ENCODE measurements at places on chromosomes 2 and 18.

DNA sequence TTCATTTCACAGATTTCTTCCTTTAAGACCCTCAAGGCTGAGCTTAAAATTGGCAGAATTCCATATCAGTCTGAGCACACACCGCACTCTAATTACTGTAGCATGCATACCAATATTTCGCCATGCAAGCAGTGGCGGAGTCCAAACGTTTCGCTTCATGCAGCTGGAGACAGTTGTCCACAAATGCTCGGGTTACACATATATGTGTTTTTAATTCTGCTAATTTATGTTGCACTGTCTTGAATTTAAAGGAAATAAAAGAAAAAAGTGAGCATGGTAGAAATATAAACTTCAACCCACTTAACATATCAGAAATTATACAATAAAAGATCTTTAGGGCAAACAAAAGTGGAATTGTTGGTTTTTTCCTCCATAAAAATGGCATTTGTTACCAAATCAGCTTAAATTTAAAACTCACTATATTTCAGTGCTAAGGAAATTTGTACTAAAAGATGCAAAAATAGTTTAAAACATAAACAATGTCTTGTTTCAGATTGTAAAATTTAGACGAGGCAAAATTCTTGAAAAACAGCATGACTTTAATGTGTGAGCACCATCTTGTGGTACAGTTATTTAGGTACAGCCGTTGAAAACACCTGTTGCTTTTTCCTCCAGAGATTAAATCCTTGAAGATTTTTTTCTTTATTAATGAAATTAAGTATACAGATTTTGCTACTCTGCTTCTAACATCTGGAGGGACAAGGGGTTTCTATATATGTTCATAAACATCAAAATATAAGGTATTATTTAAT, 24.1 kb upstream of the KANSL1L start:
- DNase-seq = peak; percentile 62

GRCh38 chr2:149587950-149588487, 444 bp upstream of the MMADHC start:
- no peak for DNase-seq

GRCh38 chr2:229539628-229540027, 174.7 kb downstream of the DNER start:
- DNase-seq = no peak

DNA sequence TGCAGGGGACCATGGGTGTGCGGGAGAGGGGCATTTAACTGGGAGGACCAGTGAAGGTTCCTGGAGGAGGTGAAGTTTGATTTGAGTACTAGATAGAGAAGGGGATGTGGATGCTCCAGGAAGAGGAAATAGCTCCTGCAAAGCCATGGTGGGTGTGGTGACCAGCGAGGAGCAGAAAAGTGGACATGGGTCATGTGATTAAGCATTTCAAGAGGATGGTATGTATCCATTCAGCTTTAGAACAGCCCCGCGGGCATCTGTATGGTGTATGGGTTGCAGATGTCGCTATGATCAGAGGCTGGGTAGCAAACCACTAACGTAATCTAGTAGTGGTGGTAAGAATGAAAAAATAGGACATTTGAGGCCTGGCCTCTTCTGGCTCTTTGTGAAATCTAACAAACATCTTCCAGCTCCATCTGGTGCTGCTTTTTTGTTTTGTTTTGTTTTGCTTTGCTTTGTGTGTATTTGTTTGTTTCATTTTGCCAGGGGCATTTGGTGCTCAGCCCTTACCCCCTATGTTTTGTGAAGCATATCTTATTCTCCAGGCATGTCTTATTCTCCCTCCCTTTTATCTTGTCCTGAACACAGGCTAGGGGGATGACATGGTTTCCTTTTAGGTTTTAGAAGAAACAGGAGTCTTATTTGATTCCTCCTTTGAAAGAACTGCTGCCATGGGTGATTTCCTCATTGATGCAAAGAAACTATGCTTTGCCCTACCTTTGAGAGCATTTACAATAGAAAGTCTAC, 226.1 kb downstream of the LRRTM1 start:
- DNase-seq = no peak

- peak; percentile 51 for DNase-seq
Measured at GRCh38 chr2:30447149-30448045, at the start of gene LCLAT1. Gene LCLAT1, plus strand, starts transcription at chr2:30447246. Its CDS starts 78,345 bp downstream, at chr2:30525591.

- no peak for DNase-seq
Measured at GRCh38 chr2:225056330-225057073, 14.2 kb upstream of the DOCK10 start.

- peak; percentile 66 for DNase-seq
Measured at GRCh38 chr2:65264821-65265670, 37.4 kb downstream of the ACTR2 start.

DNA sequence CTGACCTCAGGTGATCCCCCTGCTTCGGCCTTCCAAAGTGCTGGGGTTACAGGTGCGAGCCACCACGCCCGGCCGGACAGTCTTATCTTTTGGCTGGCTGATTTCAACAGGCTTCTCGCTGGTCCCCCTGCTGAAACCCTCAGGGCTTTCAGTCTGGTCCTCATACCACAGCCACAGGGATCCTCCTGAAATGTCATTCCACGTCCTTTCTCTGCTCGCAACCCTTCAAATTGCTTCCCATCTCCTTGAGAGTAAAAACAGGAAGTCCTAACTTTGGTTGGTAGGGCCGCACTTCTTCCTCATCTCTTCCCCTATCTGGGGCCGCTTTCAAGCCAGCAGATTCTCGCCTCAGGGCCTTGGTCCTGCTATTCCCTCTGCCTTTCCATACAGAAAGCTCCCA, 1.4 kb upstream of the CAB39 start:
- no peak for DNase-seq

DNA sequence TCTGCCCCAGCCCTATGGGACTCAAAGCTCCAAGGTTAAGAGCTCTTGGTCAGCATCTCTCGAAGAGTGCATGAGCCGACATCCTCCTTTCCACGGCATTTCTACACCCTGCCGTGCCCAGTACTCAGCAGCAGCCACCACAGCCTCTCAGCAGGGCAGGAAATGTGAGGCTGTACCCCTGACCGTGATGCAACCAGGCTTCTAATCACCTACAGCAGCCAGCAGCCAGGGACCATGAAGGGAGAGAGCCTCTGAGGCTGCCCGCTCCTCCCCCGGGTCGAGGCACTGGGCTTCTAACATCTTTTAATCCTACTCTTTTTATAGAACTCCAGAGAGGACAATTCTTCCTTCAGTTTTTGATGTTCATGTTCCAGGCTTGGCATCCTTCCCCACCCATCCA, 6.5 kb downstream of the CYS1 start:
- DNase-seq = no peak

DNA sequence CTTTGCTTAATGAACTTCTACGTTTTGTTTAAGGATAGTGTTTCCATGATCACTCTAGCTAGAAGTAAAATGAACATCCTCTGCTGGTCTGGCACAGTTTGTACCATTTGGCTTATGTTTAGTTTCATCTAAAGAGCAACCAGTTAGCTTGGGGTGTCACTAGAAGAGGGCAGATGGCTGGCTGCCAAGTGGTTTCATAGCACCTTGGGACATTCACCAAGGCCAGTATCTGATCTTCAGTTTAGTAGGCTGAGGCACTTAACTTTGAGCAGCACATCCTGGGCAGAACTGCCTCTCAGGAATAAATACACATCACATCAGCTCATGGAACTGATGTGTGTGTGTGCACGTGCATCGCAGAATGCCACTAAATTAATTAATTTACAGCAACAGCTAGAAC, 68.4 kb downstream of the NXPH2 start:
- no peak for DNase-seq

DNA sequence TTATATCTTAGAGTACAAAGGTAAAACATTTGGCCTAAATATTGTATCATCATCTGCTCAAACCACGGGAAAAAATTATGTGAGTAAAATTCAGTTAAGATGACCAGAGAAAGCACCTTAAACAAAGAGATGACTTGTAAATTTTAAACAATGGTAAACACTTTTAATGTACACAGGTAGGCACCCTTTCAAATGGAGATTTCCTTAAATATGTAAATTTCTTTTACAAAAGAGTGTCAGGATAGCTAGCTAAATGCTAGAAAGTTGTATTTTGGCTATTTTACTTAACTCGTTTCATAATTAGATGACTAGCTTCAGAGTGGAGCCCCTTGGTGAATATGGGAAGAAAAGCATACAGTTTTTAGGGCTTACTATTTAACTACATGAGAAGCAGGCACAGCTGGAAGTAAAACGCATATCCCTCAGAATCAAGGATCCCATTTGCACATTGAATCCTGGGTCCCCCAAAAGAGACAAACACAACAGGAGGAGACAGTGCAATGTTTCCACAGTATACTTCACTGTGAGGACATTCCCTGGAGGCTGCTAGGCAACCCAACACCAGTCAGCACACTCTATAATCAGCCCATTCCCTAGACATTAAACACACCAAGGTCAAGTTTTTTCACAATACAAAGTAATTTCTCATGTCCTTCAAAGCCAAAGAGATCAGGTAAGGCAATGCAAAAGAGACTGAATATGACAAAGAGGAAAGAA, 1154.4 kb downstream of the DPP10 start:
- no peak for DNase-seq

DNA sequence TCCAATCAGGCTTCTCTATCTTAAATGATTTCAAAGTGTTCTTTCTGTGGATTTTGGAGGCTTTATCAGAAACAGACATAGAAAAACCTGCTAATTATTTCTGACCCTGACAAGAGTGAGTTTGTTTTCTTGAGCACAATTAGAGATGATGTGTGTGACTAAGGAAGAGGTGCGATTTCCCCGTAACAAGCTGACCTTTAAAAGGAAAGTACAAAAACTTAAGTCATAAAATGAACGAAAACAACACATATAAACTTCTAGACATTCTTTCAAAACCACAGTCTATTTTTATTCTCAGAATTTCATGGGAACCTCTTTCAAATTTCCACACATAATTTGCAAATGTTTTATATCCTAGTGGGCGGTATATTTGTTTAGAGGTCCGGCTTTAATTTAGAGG, 604.8 kb downstream of the CPS1 start:
- no peak for DNase-seq

- no peak for DNase-seq
Measured at GRCh38 chr2:237664151-237664550, 36.8 kb downstream of the LRRFIP1 start.

- DNase-seq = peak; percentile 57
Measured at GRCh38 chr2:74532222-74532621, 2.5 kb downstream of the HTRA2 start.

DNA sequence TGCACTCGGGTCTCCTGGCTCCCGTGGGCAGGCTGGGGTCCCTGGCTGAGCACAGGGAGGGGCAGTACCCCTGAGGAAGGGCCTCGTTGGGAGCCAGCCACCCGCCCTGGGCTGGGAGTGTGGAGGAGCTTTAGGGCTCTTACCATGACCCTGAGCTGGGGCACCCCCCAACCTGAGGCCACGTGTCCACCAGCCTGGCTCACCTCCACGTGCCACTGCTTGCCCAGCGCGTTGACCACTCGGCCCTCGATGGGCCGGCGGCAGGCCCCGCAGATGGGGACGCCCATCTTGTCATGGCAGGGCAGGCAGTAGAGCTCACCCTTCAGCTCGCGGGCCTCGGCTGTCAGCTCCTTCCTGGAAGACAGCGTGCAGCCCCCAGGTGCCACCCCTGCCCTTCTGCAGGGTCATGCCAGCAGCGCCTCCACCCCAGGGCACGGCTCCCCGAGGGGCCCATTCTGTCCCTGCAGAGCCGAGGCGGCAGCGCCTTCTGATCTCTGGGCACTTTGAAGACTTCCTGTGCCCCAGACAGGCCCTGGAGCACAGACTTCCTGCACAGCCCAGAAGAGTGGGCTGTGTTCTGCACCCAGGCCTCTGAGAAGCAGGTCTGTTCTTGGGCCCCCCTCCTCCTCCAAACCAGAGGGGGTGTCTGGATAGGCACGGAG, 4.0 kb upstream of the GPR17 start:
- DNase-seq = no peak

DNA sequence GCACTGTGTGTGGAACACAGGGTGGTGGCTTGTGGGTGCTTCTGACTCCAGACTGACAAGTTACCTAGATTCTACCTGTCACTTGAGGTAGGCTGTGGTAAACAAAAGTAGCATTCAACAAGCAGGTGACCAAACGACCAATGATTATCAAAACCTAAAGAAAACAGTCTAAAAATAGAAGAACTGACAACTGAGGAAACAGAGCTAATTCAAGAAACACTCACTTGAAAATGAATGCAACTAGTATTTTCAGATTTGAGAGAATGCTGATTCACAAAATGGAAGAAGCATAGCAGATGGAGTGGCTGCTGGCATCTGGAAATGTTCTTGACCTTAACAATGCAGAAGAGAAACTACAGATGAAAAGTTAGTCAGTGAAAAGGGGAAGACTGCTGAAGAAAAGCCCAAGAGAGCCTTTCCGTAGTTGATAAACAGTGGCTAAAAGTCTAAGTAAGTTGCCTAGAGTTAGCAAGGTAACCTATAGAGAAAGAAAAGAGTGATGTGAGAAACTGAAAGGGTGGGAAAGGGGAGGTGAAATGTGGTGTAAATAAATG, 170.4 kb downstream of the NCK2 start:
- no peak for DNase-seq

DNA sequence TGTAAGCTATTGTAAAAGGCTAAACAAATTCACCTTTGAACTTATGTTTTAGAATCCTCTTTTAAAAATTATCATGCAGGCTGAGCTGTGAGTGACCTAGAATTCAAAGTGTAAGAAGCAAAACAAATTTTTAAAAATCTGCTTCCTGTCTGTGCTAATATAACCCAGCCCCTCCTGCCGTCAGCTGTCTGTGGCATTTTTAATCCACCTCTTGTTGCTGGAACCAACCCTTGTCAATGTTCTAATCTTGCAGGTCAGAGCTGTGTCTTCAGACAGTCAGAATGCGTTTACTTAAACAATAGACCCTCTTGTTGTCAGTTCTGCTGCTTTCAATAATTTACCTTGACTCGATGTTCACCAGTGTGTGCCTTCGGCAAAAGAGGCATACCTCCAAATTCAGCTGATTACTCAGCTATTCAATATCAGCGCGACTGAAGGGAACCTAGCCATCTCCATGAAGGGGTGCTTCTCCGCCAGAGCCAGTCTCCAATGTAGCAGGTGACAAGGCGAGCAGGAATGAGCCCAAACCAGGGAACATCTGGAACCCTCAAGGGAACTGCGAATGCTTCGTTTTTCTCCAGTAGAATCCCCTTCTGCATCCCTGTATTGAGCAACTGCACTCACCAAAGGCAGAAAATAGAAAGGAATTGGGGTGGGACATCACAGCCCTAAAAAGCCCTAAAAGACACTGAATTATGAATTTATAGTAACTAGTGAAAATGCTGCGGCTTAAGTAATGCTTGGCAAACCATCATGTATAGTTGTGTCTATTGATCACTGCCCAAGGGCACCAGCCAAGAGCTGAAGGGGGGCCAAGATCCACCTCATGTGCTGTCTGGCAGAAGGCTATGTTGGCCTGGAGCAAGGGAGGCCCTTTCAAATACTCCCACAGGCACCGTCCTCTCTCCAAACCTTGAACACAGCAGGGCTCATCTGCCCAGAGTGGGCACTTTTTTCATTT, 62.5 kb downstream of the LYPD6B start:
- no peak for DNase-seq

GRCh38 chr2:207258263-207258991, 92.7 kb upstream of the KLF7 start:
- DNase-seq = peak; percentile 61
